ENCODE measurements at places on chromosomes 5 and 9.

DNA sequence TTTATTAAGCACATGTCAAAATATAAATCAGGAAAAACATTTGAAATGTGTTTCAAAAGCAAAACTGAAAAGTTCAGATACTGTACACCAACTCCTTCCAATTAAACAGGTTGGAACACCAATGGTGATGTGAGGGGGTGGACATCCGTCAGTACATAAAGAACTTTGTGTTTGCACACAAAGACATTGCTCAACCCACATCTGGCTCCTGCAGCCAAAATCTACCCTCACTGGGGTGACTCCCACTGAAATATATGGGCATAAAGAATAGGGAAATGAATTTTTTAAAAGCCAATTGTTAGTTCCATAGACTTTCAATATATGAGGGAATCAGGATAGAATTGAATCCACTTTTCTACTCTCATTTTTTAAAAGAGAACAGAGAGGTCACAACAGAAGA is 63.9 kb downstream of the MEGF9 start:
- no peak for DNase-seq

DNA sequence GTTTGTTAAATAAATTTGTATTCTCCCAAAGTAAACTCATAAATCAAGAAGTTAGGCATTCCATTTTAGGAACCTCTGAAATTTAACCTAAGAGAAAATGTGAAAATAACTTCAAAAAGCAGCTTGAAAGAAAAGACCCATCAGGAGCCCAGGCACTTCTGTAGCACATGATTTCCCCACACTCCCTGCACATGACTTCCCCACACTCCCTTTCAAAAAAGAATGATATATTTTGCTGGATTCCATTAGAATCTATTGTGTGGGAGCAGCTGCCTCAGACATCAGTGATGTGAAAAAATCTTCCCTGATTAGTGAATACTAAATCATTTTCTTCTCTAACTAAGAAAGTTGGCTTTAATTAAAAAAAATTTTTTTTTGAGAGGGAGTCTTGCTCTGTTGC is 83.3 kb downstream of the GLDC start:
- no peak for DNase-seq

- DNase-seq, result no peak
Observed at GRCh38 chr9:124442826-124443225, 7.4 kb upstream of the ADGRD2 start.

DNA sequence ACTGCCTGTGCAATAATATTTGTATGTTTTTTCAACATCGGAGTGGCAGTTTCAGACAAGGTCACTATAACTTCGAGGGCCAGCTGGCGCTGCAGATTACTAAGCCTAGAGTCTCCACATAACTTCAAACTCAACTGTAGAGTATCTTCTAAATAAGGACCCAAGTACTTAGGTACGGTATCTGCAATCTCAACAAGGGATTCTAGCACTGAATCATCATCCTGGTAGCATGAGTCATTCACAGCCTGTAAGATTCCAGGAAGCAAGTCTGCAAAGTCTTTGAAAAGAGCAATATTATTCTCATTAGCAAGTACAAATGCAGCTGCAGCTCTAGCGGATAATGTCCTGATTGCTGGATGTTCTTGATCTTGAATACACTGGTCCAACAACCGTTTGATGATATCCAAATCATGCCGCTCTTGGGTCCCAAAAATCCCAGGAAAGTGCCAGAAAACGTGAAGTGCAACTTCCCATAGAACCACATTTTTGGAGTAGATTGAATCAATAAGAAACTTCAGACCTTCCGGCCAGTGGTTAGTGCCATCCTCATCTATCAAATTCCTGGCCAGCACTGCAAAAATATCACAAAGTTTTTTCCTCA is 654 bp downstream of the RANBP6 start:
- DNase-seq, result no peak

DNA sequence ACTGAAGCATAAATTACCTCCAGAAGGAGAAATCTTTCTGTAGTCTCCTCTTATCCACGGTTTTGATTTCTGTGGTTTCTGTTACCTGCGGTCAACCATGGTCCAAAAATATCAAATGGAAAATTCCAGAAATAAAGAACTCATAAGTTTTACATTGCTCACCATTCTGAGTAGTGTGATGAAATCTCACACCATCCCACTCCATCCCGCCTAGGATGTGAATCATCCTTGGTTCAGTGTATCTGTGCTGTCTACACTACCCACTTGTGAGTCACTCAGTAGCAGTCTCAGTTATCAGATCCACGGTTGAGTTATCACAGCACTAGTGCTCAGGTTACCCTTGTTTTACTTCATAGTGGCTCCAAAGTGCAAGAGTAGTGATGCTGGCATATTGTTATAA is 371.2 kb downstream of the NFIB start:
- peak; percentile 77 for DNase-seq

DNA sequence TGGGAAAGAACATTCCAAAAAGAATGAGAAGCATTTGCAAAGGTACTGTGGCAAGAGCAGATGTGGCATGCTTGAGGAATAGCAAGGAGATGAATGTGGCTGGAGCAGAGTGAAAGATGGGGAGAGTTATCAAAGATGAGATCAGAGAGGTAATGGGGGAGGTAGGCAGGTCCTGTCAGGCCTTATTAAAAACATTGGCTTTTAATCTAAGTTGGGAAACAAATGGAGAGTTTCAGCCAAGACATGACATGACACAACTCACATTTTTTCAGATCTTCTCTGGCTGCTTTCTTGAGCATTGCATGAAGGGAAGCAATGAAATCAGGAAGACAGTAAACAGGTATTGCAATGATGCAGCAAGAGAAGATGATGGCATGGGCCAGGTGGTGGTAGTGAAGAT is 120.3 kb downstream of the MUSK start:
- DNase-seq, result no peak

GRCh38 chr9:120542701-120543490 is 37.1 kb downstream of the CDK5RAP2 start:
- no peak for DNase-seq

DNA sequence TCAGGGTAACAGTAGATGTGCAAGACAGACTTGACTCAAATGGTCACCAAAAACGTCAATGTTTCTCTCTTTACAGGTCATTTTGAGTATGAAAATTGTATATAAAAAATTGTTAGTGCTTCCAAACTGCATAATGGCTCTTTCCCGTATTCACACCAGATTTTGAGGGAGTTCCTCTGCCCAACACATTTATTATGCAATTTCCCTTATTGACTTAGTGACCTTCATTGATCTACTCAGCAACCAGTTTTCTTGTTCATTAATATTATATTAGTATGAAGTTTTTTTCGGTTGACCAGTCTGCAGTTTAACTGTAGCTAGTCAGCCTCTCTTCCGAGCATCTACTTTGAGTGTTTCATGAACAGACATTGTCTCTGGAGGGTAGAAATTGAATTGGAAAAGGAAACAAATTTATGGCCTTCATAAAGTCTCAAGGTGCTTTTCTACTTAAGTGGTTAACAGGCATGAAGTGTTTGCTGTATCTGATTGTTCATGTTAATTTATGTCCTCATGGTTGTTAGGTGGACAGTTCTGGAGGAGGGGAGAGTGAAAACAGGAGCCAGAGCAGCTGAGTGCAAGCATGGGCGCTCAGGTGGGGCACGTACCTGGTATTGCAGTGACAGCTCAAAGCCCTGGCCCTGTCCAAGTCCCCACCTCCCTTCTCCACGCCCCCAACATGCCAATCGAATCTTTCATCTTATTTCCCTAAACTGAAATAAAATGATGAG is 240.2 kb downstream of the RFK start:
- no peak for DNase-seq

GRCh38 chr9:94139672-94140417 is 55.6 kb downstream of the PTPDC1 start:
- peak; percentile 99 for DNase-seq

GRCh38 chr5:56454219-56454862 is 221.2 kb upstream of the ANKRD55 start:
- DNase-seq, result no peak

DNA sequence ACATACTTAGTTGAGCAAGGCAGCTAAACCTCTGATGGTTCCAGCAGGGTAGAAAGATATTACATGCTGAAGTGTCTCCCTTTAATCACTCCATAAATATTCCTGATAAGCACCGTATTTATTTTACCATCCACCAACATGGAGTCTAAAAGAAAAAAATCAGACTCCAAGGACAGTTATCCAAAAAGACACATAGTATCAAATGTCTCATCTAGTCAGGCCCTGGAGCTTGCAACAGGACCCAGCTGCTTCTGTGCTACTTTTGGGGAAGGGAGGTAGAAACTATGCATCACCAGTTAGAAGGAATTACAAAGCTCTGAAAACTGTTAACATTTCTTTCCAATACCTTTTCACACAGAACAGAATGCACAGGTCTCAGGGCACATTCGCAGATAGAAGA is 88.1 kb downstream of the S1PR3 start:
- DNase-seq, result no peak

DNA sequence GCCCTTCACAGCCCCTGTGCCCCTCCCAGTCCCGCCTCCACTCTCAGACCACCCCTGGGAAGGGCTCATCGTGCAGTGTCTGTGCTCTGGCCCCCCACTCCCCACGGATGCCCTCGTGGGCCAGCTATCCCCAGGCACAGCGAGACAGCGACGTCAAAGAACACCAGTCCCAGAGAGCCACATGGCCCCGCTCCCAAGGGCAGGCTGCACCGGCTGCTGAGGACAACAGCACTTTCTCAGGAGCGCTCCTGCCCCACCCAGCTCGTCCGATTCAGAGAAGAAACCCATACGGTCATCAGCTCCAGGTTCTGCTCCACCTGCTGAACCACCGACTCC is 4.8 kb upstream of the SNAPC4 start:
- no peak for DNase-seq

- no peak for DNase-seq
Observed at GRCh38 chr9:2686911-2687310, 30.4 kb upstream of the KCNV2 start.

- no peak for DNase-seq
Observed at GRCh38 chr5:116652196-116652729, 77.6 kb upstream of the SEMA6A start.

GRCh38 chr9:124835026-124835557 is 18.2 kb upstream of the WDR38 start:
- no peak for DNase-seq

GRCh38 chr9:80994892-80995291 is 694.5 kb downstream of the TLE1 start:
- DNase-seq, result no peak

DNA sequence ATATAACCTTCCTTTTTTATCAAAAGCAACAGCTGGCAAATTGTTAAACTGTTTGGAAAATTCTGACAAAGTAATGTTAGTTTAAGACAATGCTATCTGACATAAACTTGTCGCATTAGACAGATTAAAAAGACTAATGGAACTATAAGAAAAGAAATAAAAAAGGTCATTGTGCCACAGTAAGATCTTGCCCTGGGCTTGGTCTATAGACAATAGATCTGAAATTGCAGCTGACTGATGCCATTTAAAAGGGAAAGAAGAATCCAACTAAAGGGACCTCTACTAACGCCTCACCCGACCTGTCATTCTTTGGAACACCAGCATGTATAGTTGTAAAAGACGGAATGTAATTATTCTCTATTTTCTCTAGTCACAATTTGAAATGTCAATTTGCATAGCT is 644.4 kb upstream of the GRAMD2B start:
- no peak for DNase-seq

- no peak for DNase-seq
Observed at GRCh38 chr5:58002323-58002722, 457.6 kb downstream of the PLK2 start.

GRCh38 chr9:135879237-135879601 is 28.1 kb downstream of the CAMSAP1 start:
- DNase-seq, result no peak

DNA sequence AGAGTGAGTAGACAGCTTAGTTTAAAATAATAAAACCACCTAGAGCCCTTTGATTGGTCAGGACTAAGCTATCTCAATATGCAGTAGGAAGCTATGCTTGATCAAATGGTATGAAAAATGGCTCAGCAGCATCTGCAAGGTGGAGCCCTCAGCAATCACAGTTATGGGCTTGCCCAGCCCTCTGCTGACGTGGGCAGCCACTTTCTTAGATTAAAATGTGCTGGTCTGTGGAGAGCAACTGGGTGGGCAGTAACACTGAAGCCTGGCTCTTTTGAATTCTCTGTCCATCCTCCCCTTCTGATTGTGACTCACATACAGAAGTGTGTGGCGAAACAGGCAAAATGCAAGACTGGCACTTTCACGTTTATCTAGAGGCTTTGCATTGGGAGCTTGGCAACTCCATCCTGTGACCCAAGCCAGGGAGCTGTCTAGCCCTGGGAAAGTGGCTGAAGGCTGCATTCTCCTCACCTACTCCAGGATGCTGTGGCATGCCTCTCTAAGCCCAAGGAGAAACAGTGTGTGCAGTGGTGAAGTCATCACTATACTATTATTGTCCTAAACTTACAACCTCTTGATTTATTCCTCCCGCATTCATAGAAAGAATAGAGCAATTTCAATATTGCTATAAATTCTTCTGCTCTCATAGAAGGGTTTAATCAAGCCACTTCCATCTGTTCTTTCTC is 61.1 kb downstream of the MED10 start:
- no peak for DNase-seq

DNA sequence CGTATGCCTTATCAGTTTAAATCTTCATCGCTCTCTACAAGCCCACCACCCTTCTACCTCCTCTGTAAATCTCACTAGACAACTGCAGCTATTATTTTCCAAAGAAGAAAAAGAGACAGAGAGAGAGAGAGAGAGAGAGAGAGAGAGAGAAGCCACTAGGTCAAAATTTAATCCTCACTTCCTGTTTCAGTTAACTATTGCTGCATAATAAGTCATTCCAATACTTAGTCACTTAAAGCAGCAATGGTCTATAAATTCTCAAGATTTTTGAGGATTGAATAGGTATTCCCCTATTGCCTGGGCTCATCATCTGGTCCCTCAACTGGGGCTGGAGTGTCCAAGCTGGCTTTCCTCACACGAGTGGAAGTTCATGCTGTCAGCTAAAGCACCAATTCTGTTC is 68.8 kb downstream of the ITGA1 start:
- DNase-seq, result no peak

DNA sequence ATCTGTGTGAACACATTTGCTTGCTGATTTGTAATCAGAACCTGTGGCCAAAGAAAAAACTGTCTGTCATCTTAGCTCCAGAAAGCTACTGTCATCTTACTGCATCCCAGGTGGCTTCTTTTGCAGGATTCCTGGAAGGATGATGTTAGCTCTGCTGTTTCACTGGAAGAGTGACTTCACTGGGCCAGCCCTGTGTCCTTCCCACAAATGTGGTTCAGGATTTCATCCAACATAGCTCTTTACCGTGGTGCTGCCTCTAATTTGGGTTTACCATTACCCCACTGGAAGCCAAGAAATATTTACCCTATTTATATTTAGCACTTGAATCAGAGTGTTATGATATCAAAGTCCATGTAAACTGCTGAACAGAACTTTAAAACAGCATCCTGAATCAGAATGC is 501.0 kb downstream of the GADD45G start:
- no peak for DNase-seq

DNA sequence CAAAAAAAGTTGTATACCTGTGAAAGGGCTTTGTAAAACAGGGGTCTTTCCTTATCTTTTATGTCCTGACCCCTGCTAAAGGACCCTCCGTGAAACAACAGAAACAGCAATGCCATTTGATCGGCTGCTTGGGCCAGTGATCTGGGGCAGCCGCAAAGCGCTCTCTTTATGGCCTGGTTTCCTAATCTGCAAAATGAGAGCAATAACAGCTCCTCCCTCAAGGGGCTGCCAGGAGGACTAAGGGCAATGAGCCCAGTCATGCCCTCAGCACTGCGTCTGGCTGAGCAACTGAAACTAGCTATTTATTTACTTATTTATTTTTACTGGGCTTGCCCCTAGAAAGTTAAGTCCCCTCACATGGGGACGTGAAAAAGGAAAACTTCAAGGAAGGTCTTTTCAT is 18.3 kb downstream of the CMBL start:
- DNase-seq, result no peak
